Stimulated activated CD4-positive, alpha-beta T cell treated with anti-CD3 and anti-CD28 coated beads, Interleukin-1b, Interleukin-23, amount 100 ng/mL, for 24 hours (primary cell): ENCODE measurements at places on chromosomes 3 and 15.
A peak's percentile ranks its signal among the peaks of the same experiment; 100 is the strongest.

- DNase-seq = no peak
Observed at GRCh38 chr3:157086775-157087174, 73.2 kb downstream of the CCNL1 start.

GRCh38 chr3:167728176-167728575 lies 6.5 kb downstream of the PDCD10 start:
- DNase-seq = no peak

- DNase-seq = no peak
Observed at GRCh38 chr3:19945534-19945933, 1.4 kb upstream of the RAB5A start.

DNA sequence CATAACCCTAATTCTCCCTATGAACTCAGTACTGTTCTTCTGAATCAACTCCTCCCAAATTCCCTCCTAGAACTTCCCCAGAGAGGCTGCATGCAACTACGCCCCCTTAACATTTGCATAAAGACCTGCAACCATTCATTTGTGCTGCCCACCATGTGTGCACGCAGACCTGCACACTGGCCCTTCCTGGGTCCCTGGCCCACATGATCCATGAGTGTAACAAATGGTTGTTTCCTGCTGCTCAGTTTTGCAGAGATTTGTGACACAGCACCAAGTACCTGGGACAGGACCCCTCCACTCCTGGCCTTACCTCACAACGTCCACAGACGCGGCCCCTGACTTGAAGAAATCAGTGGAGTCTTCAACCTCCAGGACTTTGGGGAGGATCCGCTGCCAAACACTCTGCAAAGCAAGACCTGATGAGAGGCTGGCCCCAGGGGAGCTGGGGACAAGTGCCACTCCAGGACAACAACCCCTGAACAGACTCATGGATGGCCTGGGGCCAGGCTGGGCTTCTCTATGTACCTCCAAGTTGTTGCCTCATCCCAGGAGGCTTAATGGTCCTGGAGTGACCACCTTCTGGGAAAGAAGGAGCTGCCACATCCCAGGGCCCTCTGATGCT lies 33.8 kb downstream of the ALDH1L1 start:
- no peak for DNase-seq

DNA sequence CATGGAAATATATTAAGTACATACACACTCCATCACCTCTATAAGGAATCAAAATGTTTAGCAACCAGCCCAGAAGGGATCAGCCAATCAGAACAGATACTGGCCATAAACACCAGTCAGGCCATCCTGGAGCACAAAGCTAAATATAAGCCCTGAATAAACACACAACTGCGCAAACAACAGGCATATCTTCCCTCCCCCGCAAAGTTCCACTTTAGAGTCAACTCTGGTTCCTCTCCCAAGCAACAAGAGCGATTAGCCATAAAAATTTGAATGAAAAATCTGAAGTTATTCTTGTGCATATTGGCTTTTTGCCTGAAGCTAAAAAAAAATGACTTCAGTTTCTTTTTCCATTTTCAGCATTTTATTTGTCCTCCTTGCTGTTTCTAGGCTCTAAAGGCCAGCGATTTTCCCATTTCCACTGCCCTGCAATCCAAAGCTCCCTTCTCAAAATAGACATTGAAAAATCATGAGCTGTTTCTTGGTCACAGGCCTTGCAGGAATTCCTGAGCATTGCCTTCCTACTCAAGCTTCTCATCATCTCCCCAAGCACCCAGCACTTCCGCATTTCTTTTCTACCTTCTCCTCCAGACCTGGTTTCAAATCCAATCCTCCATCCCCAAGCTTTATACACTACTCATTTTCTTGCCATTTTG lies 247.9 kb downstream of the ZMAT3 start:
- no peak for DNase-seq

- DNase-seq = no peak
Observed at GRCh38 chr3:158355623-158356588, 215.1 kb upstream of the MLF1 start.

DNA sequence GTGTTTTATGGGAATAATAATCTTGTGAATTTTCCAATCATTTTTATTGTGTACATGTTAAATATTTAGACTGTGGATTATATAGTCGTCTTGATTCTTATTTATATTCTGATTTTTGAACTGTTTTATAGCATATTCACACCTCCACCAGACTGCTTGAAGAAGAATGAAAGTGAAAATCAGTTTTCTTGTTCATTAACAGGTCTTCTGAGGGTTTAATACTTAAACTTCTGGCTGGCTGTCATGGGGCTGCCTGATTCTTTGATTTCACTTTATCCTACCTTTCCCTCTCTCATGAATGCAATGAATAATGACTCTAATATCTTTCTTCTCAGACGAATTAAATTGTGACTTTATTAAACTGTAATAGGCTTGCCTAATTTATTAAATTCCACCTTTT lies 56.2 kb downstream of the ATP2C1 start:
- no peak for DNase-seq

DNA sequence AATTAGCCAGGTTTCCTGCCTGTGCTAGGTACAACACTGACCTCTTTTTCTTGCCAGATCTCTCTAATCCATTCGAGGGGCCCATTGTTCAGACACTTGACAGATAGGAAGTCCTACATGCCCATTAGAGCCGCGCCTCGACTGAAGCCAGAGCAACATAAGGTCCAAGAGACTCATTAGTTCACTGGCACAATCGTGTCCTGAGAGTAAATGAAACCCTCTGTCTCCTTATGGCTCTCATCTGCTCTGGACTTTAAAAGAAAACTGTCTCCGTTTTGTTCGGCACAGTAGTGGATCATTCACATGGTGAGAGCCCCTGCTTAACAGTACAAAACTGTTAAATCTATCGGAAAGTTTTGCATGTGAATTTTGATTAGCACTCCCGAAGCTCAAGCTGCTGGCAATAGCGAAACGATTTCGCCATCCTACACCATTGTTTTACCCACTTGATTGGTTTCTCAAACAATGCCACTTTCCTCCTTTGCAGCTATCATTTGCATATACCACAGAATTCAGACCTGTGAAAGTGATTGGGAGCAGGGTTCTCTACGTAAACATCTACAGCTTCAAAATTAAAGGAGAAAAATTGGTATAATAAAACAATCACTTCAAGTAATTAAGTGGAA lies 19.0 kb upstream of the C15orf61 start:
- DNase-seq = no peak

- DNase-seq = no peak
Observed at GRCh38 chr3:194811118-194811517, 125.4 kb downstream of the FAM43A start.

DNA sequence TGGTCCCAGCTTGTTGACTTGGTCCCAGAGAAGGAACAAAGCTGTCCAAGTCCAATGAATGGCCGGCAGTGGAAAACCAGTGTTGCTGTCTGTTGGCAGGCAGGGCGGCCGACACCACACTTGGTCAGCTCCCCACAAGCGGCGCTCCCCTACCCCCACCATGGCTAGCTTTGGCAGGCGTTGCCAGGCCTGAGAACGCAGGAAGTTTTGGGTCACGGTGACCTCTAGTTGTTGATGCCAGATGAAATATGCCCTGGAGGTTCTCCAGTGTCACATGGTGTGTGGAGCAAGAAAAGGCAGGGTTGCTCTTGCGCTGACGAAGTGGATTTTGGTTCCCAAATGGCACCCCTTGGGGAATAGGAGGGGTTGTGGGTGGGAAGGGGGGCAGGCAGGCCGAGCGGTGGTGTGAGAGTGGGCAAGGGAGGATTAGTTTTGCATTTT lies 72.7 kb upstream of the TPRG1 start:
- no peak for DNase-seq

DNA sequence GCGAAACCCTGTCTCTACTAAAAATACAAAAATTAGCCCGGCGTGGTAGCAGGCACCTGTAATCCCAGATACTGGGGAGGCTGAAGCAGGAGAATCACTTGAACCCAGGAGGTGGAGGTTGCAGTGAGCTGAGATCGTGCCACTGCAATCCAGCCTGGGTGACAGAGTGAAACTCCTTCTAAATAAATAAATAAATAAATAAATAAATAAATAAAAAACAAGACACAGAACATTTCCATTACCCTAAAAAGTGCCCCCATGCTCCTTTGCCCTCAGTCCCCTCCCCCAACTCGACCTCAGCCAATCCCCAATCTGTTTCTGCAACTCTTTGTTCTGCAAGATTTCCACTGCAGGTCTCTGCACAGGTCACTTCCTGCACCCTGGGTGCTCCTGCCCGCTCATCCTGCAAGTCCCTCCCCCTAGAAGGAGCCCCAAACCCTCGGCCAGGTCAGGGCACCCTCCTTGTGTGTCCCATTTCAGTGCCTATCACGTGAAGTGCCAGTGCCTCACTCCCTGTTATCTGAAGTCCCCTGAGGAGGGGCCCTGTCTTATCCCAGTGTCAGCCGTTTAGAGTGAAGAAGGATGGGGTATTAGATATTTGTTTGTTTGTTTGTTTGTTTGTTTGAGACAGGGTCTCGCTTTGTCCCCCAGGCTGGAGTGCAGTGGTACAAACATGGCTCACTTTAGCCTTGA lies 1.1 kb downstream of the FAM240A start:
- no peak for DNase-seq

DNA sequence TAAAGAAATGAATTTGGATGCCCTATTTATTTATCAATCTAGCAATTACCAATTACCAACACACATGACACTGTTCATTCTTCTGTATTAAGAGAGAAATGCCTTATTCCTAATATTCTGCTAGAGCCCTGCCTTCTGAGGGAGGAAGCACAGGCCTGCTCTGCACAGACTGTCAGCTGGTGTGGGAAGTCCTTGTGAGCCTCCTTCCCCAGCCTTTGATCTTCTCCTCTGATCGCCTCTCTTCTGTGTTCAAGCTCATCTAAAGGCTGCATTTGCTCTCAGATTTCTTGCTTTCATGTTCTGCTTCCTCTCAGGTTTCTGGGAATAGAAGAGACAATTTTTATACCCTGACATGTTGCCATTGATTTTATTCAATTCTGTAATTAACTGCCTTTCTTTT lies 290.6 kb upstream of the UMPS start:
- no peak for DNase-seq

DNA sequence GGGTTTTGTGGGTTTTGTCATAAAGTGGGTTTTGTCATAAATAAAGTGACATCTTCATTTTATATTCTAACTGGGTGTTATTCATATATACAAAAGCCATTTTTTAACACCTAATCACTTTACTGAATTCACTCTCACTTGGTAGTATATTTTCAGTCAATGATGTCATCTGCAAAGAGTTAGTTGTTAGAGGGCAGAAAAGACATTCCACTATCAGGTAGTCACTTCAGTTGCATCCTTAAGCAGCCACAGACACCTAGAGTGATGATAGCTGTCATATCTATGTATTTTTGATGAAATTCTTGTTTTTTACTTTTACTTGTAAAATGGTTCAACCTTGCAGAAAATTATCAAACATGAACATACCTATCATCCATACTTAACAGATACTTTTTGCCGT lies 89.0 kb downstream of the DHX36 start:
- DNase-seq = no peak

GRCh38 chr15:99250001-99250400 lies 620 bp upstream of the TTC23 start:
- no peak for DNase-seq

DNA sequence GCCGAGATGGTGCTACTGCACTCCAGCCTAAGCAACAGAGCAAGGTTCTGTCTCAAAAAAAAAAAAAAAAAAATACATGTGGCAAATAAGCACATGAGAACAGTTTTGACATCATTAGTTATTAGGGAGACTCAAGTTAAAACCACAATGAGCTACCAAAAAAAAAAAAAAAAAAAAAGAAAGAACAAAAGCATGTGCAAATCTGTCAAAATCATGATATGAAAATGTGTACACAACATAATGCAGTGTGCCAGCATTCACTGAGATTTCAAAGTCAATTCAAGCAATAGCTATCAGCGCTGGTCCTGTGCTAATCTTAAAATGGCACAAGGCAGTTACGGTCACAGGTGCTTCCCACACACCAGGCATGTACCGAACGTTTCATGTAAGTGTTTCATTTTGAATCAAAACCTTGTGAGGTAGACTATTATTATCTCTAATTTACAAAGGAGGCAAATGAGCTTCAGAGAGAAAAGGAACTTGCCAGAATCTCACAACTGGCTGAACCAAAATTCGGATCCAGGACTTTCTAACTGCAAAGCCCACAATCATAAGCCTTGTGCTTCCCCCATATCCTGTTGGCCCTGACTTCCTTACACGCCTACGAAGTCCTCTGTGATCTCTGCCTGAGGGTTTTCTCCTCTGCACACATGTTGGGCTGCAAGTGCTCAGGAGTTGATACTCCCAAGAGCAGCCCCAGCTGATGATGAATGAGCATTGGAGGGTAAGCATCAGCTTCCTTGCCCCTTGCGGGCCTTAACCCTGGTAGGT lies 200.1 kb upstream of the PROK2 start:
- DNase-seq = peak; percentile 29

DNA sequence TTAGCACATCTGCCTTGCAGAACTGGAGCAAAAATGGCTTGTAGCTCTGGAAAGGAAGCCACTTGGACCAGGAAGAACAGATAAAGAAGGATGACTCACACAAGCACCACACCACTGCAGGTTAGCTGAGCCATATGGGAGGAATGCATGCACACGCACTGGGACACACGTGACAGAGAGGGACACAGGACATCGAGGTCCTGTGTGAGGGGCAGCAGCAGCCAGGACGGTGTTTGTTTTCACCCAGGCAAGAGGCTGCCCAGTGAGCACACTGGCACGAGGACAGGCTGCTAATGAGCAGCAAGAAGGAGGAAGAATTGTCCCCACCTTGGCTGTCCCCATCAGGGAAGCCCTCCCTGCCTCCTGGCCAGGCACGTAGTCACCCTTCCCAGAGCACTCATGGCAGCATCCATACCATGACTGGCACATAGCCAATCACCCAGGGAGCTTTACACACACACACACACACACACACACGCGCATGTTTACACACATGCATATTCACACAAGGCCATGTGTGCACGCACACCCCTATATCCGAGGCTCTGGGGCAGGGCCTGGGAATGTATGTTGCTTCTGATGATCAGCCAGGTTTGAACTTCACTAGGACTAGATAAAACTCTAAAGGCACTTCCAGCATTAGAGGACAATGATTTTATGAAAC lies 24.0 kb upstream of the SPTBN5 start:
- no peak for DNase-seq

- DNase-seq = no peak
Observed at GRCh38 chr3:146380046-146380445, 89.3 kb downstream of the PLSCR2 start.

GRCh38 chr15:66651198-66651597 lies 50.8 kb upstream of the SMAD6 start:
- no peak for DNase-seq

GRCh38 chr3:3110299-3110630 lies at the start of gene IL5RA:
Gene IL5RA (minus strand): TSS chr3:3110374. CDS start chr3:3104984, 5,390 bp downstream.
- no peak for DNase-seq

DNA sequence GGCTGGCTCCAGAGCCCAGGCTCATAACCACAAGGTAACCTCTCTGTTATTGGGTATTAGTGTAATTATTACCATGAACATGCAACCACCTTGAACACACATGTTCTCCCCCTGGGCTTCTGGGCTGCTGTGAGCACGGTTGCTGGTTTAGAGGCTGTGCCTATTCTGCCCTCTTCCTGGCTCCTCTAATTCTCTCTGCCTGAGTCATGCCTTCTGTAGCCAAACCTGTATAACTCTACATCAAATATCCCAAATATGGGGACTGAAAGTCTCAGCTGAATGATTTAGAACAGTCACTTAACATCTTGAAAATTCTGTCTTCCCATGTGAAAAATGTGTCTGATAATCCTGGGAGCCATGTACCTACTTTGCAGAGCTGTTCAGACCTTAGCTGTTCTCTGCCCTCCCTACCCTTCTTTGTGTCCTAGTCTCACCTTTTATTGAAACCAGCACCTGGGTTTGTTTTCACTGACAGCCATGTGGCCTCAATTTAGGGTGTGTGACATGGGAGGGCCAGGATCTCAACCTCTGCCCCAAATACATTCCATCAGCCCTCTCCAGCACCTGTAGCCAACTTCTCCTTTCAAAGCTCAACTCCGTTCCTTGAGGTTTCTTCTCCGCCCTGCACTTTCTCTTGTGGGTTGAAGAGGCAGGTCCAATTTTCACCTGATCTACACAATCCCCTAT lies 60.7 kb downstream of the PDZRN3 start:
- no peak for DNase-seq
